ENCODE measurements at places on chromosomes 5 and 9. TPM values are rescaled to one million over a fixed set of nuclear protein-coding genes. Genes with fewer than 3 reads are reported as not detected.

DNA sequence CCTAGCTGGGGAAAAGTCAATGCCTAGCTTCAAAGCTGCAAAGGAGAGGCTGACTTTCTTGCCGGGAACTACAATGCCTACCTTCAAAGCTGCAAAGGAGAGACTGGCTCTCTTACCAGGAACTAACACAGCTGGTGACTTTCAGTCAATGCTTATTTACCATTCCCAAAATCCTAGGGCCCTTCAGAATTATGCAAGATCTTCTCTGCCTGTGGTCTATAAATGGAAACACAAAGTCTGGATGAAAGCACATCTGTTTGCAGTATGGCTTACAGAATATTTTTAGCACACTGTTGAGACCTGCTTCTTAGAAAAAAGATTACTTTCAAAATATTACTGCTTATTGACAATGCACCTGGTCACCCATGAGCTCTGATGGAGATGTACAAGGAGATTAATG lies 259.4 kb downstream of the PLK2 start:
- DNase-seq = no peak

The ZNF366 gene
- not detected for total RNA-seq

The PCDHB3 gene
- total RNA-seq = 0.21 TPM

GRCh38 chr9:86795047-86795442 lies 152.3 kb downstream of the GAS1 start:
- DNase-seq = no peak

DNA sequence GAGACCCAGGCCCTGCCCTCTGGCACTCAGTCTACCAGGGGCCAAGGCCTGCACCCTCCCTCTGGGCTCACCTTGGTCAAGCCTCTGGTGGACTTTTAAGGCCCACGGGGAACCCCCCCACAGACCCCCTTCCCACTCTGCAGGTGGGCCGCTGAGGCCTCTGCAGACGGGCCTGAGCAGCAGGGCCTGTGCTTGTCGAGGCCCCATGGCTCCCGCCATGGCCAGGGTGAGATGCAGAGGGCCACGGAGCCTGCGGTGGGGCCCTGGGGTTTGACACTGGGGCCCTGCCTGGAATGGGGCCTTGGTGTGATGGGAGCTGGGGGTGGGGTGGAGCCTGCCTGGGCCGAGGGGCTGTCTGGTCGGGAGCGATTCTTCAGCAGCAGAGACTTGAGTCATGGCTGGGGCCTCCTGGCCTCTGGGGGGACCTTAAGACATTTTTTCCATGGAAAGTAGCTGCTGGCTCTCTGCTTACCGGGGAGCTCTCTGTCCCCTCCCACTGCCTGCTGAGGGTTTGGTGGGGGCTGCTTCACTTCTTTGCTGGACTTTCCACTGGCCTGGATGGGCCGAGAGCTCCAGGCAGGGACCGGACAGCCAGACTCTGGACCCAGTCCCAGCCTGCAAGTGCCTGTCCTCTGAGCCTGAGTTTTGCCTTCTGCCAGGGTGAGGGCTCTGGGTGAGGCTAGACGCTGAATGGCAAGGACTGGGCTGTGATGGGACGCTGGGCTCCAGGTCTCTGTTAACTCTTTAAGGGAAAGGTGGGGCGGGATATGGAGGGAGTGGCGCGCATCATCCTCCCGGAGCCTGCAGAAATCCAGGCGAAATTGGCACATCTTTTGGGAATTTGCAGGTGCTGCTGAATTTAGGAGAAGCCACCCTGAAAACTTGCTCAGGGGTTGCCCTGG lies 132.2 kb downstream of the RXRA start:
- no peak for DNase-seq

DNA sequence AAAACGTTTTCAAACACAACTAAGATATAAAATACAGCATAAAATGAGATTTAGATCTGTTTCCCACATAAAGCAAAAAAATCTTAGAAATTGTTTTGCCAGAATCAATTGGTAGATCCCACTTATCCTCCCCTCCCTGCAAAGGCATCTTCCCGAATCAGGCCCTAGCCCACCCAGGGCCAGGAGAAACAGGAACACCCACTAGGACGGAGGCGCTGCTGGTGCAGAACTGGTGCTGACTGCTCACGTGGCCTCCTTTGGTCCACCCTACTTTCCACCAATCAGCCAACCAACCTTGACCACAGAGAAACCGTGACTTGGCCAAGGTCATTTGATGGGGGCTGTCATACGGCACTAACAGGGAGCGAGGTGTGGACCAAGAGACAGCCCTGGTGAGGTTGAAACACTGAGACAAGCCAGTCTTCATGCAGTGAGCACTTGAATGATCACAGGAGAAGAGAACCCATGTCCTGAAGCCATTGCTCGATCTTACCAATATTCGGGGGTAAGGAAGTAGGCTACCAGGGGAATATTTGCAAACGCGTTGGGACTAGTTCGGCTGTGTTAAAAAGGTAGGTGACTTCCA lies 5.2 kb downstream of the SURF2 start:
- no peak for DNase-seq

The C9orf152 gene
- total RNA-seq = not detected

DNA sequence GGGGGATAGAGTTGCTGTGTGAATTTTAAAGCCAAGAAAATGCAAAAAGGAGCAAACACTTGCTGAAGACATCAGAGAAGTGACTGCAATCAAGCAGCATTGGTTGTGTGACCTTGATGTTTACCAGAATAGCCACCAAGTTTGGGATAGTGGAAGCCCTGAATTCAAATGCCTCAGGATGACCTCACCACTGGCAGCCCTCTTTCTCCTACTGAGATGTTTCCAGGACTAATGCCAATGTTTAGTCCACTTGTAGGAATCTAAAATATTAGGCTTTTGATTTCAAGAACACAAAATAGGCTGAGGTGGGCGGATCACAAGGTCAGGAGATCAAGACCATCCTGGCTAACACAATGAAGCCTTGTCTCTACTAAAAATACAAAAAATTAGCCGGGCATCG lies 112.2 kb upstream of the NUDT12 start:
- no peak for DNase-seq

DNA sequence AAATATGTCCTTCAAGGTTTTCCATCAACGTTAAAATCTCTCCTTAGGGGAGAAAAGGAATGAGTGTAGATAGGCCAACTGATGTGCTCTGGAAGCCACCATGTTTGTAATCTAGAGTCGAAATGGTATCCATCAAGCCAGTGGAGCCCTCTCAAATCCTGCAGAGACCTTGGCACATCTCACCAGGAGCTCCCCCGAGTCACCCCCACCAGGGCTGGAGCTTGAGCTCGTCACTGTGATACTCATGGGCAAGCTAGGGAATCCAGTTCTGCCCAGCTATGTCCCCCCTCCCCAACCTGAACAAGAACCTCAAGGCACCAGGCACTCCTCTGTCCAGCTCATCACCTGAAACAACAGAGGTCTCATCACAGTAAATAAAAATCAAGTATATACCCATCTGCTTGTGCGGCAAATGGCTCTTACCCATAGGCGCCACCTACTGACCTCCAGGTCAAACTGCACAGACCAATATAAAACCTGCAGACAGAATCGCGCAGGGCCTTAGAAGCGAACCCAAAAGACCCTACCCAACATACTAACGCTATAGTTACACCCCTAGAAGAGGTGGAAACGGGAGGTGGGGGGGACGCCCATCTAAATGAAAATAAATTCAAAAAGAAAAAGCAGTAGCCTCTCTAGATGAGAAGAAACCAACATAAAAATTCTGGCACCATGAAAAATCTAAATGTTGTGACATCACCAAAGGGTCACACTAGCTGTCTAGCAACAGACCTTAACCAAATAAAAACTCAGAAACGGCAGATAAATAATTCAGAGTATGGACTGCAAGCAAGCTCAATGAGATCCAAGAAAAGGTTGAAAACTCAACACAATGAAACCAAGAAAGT lies 75.0 kb downstream of the TTC39B start:
- peak; percentile 21 for DNase-seq

DNA sequence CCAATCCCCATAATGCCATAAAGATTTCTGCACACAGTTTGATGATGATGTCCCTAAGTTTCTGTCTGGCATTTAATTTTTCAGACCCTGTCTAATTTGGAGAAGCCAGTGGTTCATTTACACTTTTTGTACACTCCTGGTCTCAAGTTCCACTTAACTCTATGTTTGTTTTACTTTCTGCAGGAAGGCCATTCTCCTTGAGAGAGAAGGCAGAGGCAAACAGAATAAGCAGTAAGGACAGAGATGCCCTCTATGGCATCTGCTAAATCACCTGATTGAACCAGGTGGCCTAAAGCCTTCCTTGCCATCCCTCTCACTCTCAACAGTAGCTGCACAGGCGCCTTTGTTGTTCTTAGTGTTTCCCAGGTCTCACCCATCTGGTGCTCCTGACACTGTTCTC lies 86.1 kb upstream of the LRRTM2 start:
- no peak for DNase-seq

Measured in H4 (cell line).